Cerebellar nuclear complex (tissue), 1 donor: ENCODE measurements at places on chromosomes 4 and X.

GRCh38 chr4:72951628-72952027, 117.9 kb downstream of the COX18 start:
- no peak for DNase-seq

GRCh38 chrX:115624916-115625315, 63.9 kb downstream of the PLS3 start:
- no peak for DNase-seq

GRCh38 chrX:13082206-13083065, 38.0 kb upstream of the FAM9C start:
- no peak for DNase-seq

DNA sequence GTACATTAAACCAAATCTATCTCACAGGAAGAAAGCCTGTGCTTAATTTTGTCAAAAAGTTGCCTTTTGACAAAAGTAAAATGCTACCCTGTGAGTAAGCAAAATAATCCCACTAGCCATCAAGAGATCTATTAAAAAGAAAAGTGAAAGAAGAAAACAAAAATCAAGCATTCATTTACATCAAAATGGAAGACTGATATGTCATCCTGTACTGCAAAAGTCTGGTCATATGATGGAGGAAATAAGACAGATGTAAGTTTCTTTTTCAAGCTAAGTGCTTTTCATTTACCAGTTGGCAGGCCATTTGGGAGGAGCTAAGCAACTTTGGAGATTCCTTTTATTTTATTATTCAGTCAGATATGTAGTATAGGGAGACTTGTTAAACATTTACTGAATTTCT, 387.4 kb downstream of the SPOCK3 start:
- DNase-seq, result no peak

DNA sequence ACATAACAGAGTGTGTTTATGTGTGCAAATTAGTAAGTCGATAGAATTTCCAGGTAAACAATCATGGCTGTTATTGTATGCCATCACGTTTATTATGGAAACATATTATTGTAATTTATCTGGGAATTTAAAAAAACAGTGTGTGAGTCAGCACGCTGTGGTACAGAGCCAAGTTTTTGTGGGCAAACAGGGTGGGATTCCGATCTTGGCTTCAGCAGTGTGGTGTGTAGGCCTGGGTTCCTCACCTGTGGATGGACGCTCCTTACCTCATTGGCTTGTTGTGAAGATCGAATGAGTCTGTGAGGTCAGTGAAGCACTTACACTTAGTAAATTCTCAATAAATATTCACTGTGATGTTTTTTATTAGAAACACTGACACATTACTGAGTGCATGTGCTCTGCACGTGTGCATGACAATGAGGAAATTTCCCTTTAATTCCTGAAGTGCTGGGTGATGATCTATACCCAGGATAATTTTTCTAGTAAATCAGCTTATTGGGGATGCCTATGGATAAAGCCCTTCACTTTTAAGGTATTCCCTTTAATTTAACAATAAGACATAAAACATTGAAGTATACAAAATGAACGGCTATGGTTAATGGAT, 36.4 kb downstream of the SLIT2 start:
- no peak for DNase-seq

DNA sequence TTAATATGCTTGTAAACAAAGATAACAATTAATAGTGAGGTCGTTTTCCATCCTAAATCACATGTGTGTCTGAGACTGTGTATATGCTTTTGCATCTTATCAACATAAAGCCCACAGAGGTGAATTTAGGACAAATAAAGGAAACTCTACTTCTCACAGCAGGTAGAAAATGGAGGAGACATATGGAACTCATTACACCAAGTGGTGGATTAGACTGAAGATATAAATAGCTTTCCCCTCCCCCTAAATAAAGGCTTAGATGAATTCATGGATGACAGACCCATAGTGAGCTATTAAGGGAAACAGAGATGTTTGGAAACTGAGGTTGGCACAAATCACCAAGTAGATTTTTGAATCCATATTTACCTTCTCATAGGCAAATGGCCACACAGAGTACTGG, 79.7 kb downstream of the GRIA3 start:
- no peak for DNase-seq

- no peak for DNase-seq
These were observed 32.3 kb downstream of the ETNPPL start for GRCh38 chr4:108730579-108730978.

GRCh38 chr4:175651756-175652310, 160.2 kb downstream of the GPM6A start:
- peak; percentile 91 for DNase-seq

GRCh38 chr4:152954741-152955140, 18.6 kb downstream of the FHDC1 start:
- no peak for DNase-seq

- DNase-seq, result no peak
These were observed 66.9 kb upstream of the PPARGC1A start for GRCh38 chr4:23956601-23957364.

- DNase-seq, result no peak
These were observed 6.0 kb upstream of the BTC start for GRCh38 chr4:74800310-74800709.

DNA sequence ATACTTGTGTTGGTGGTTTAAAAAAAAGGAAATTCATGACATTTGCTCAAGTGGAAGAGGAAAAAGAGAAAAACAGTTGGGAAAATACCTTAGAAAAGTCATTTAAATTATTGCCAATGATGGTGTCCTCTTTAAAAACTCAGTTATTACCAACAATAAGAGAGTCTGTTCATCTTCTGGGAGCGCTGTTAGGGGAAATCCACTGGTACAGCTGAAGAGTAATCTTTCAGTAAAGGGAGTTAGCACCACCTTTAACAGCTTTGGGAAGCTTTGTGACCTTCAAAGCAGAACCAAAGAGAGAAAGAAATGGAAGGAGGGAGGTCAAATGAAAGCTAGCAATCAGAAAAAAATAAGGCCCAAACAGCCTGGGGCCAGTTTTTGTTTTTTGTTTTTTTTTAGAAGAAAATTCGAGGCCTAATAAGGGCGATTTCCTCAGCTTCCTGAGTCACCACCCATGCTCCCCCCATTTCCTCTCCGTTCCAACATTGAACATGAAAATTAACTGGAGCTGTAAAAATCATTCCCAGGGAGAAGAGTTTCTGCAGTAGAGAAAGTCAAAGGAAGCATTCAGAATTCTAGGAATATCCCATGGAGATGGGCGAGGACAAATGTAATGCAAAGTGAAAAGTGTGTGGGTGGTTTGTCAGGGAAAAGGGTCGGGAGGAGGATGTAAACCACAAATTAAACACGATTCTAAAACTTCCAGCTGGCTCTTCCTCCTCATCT, 115.1 kb downstream of the SH3KBP1 start:
- no peak for DNase-seq

DNA sequence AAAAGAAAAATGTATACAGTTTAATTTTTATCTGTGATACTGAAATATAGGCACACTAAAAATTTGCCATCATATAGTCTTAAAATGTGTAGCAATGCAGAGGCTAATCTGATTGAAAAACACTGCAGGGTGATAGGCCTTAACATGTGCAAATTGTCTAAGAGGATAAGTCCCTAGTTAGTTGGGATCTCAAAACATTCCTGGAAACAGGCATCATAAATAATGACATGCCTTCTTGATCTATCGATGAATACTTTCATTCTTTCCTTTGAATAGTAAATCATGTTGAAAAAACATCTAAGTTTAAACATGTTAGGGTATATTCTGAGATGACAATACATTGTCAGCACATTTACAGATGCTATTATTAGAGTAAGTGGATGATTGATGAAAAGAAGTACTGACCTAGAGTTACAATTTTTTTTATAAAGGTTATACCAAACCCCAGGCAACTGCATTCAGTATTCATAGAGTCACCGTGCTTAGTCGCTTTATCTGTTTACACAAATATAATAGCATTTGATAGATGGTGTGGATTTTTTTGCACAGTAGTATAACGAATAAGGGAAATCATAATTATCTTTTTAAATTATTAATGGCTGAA, 668.2 kb upstream of the ADGRL3 start:
- no peak for DNase-seq

GRCh38 chrX:72026341-72027023, 105.2 kb downstream of the RTL5 start:
- no peak for DNase-seq
